ENCODE measurements at places on chromosomes 1 and 21.

- no peak for DNase-seq
Measured at GRCh38 chr1:170836141-170836540, 99.2 kb upstream of the MROH9 start.

- no peak for DNase-seq
Measured at GRCh38 chr1:54241364-54241763, 41.4 kb downstream of the MRPL37 start.

DNA sequence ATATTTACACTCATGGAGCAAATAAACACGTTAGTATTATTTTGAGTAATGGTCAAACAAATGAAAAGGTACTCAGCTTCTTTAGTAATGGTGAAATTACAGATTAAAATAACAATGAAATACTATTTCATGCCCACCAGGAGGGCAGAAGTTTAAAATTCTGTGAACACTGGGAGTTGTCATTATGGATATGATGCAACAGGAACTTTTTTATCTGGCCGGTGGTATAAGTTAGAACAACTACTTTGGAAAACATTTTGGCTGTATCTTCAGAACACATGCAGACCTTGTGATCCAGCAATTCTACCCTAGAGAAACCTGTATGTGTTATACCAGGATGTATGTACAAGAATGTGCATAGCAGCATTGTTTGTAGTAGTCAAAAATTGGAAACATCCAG lies 23.2 kb upstream of the PPP1R8 start:
- no peak for DNase-seq

GRCh38 chr1:29398431-29398830 lies 162.1 kb downstream of the PTPRU start:
- no peak for DNase-seq

DNA sequence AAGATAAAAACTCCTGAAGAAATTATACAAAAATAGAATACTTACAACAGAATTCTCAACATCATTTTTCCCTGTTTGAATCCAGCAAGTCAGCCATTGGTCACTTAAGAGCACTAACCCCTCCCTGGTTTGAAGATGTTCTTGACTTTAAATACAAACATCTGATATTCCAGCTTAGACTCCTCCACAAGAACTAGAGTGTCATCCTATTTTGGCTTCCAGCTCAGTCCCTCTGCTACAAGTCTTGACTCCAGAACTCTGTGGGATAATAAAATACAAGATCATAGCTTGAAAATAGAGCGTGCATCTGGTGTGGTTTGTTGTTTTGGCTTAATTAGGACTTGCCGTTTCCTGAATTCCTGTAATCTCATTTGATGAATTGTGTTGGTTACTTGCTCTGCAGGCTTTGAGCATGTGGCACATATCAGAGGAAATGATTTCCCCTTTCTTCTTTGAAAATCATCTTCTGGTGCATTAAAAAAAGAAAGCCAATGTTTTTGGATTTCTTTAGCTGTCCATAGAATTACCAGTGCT lies 63.7 kb upstream of the DPT start:
- DNase-seq = no peak

DNA sequence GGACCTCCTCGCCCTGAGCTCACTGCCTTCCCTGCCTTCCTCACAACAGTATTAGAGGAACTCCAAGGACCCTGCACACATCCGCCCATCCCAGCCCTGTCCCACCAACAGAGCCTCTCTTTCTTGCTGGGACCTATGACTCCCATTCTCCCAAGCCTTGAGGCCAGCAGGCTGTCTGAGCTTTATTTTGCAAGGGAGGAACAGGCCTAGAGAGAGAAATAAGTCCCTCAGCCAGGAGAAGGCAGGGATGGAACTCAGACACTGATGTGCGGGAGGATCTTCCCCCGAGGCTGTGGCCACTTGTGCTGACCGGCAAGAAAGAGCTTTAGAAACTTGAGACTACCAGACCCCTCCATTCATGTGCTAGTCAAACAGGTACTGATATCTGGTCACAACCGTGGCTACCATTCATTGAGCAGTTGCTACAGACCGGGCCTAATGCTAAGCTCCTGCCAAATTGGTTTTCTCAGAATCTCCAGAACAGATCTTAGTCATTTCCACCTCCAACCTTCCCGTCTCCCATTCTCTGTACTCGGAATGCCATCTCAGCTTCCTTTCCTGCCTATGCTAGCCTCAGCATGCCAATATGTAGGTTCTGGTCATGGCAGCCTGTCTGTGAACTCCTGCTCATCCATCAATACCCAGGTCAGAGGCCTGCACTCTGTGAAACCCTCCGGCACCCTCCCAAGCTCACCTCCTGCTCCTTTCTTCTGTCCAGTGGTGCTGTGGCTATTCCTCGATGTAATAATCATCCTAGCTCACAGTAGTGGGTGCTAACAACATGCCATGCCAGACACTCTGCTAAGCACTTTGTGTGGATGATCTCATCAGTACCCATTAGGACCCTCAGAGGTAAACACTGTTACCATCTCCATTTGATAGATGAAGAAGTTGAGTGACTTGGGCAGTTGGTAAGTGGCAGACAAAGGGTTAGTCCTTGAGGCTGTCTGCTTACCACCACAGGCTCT lies 3.8 kb downstream of the TMEM54 start:
- DNase-seq = no peak

DNA sequence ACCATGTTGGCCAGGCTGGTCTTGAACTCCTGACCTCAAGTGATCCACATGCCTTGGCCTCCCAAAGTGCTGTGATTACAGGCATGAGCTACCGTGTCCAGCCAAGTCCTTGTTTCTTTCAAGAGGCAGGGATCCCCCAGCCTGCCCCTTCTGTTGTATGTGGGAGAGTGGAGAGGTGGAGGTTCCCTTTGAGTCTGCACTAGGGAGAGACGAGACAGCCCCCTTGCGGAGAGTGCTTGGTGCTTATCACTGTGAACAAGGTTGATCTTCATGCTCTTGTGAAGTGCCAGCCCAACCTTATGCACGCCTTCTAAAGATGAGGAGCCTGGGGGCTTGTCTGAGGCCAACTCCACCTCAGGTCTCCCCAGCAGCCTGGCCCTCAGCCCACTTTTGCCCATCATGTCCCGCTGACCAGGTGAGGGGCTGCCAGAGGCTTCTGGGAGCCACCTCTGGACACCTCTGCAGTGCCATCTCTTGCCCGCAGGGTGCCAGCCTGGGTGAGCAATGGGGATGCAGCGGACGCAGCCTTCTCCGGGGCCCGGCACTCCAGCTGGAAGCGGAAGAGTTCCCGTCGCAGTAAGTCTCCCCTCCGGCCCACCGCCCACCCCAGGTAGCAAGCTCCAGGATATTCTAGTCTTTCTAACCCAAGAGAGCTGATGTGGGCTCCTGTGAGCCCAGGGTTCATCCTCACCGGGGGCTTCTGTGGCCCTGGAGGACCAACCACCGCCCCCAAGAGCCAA lies 62.3 kb downstream of the ARHGEF10L start:
- DNase-seq = no peak

DNA sequence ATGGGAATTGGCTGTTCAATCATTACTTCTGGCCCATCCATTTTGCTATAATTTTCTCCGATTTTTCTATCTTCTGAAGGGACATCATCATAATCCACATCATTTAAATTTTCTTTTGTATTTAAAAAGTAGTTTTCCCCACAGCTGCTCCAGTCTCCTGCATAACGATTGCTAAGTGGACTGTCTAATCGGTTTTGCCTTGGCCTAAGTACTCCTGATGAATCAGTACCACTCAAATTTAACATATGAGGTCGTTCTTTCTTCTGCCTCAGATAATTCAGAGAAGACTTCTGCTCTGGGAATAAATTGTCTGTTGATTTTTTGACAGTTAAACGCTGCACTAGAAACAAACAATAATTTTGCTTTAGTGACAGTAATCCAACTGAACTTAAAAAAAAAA lies 41.9 kb downstream of the SYDE2 start:
- DNase-seq = no peak

DNA sequence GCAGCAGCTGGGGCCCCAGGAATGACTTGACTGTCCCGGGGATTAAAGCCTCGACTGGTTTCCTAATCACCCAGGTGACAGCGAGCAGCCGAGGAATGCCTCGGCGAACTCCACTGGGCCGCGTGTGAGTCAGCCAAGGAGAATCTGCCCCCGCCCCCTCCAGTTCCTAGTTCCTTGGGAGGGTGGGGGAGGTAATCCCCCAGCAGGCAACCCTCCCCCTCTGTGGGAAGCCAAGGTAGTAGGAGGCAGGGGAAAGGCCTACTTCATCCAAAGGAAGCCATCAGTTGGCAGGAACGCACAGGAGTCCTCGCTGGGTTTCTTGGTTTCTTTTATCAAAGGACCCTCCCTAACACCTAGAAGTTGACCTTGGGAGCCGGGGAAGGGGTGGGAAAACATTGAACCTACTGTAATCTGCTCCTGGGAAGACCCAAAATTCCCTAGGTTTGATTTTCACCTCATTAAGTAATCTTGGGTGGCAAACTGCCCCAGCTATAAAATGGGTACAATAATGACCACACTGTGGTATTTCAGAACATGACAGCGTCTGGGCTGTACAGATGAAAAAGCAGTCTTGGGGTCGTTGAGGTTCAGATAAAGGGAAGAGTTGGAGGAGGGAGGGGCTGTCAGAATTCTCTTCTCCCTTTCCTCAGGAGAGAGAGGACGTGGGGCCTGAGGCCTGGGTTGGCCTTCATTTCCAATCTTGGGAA lies 1.4 kb downstream of the TENT5B start:
- peak; percentile 64 for DNase-seq

- DNase-seq = no peak
Measured at GRCh38 chr1:100065183-100065968, 67.4 kb downstream of the SASS6 start.

- no peak for DNase-seq
Measured at GRCh38 chr1:190193508-190194115, 284.1 kb downstream of the BRINP3 start.

GRCh38 chr1:245160288-245160687 lies 5.5 kb downstream of the KIF26B start:
- DNase-seq = no peak

GRCh38 chr1:26307363-26307781 lies 936 bp upstream of the UBXN11 start:
- DNase-seq = no peak

- DNase-seq = no peak
Measured at GRCh38 chr1:56463376-56463775, 116.0 kb downstream of the PLPP3 start.

GRCh38 chr1:162954824-162955223 lies 93.8 kb upstream of the CCDC190 start:
- DNase-seq = no peak

DNA sequence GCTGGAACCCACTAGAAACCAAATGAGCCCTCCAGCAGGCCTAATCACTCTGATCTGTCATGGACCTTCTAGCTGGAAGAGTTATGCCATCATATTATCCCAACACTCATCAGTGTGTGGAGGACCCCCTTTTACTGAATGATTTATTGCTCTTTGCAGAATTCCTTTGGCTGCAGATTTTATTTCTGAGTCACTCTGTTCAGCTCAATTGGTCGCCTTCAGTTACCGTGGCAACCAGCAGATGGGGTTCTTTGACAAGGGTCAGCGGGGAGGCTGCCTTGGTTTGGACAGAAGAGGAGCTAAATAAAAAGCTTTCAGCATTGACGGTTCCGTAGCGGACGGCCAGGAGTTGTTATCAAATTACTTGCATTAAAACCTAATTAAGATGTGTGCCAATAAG lies 220.1 kb downstream of the SDCCAG8 start:
- DNase-seq = no peak

- DNase-seq = no peak
Measured at GRCh38 chr1:82449506-82450057, 648.8 kb downstream of the ADGRL2 start.

DNA sequence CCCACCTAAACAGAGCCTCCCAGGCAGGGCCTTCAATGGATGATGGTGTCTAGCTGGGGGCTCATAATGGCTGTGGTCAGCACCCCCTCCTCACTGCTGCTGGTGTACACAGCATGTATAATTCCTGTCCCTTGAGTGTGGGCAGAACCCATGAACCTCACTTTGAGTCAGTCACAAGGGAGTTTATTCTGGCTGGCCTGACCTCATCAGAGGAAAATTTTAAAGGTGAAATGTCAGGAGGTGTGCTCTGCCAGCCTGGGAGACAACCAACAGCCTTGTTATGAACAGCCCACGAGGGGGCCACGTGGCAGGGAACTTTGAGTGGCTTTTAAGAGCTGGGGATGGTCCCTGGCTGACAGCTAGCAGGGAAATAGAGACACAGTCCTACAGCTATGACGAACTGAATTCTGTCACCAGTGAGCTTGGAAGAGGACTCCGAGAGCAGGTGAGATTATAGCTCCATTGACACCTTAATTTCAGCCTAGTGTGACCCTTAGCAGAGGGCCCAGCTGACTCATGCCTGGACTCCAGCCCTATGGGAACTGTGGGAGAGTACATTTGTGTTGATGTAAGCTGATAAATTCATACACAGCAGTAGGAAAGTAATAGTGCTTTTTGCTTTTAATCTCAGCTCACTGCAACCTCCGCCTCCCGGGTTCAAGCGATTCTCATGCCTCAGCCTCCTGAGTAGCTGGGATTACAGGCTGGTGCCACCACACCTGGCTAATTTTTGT lies 73.5 kb upstream of the RUNX3 start:
- DNase-seq = no peak

- no peak for DNase-seq
Measured at GRCh38 chr1:85366391-85367170, 90.1 kb upstream of the BCL10 start.

GRCh38 chr1:87424541-87424940 lies 95.9 kb downstream of the LMO4 start:
- DNase-seq = no peak

- DNase-seq = no peak
Measured at GRCh38 chr1:176271572-176271971, 64.5 kb upstream of the COP1 start.

DNA sequence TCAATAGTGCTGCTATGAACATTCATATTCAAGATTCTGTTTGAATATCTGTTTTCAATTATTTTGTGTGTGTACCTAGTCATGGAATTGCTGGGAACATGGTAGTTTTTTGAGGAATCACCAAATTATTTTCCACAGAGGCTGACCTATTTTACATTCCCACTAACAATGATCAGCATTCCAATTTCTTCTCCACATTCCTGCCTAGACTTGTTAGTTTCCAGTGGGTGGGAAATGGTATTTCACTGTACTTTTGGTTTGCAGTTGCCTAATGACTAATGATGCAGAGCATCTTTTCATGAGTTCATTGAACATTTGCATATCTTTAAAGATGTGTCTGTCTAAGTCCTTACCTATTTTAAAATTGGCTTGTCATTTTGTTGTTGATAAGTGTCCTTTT lies 1182.6 kb upstream of the B3GALT2 start:
- DNase-seq = no peak

GRCh38 chr1:115257591-115257990 lies 80.5 kb downstream of the NGF start:
- DNase-seq = no peak
